ENCODE measurements at places on chromosomes 7 and 10.

- DNase-seq = no peak
These were observed 19.8 kb upstream of the DNAAF5 start for GRCh38 chr7:706721-707120.

- DNase-seq = no peak
These were observed 167.3 kb downstream of the CALCR start for GRCh38 chr7:93407239-93407638.

- DNase-seq = no peak
These were observed 30.3 kb downstream of the ANKMY2 start for GRCh38 chr7:16615228-16615627.

GRCh38 chr10:130804778-130805634 is 506.5 kb downstream of the TCERG1L start:
- DNase-seq = no peak

- peak; percentile 92 for DNase-seq
These were observed 57.2 kb upstream of the ECHDC3 start for GRCh38 chr10:11684717-11685645.

DNA sequence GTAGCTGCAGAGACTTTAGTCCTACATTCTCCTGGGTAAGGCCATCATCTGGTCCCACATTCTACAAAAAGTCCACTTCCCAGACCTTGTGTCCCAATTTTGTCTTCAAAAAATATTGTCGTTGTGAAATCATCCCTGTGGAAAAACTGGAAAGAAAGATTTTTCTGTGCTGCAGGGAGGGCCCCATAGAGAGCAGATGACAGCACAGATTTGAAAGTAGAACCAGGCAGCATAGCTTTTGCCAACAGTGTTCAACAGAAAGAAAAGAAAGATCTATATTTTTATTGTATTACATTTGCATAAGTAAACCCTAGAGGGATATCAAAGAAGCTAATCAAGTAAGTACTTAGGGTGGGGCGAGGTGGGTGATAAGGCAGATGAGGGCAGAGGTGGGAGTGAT is 48.3 kb upstream of the C1GALT1 start:
- DNase-seq = no peak

DNA sequence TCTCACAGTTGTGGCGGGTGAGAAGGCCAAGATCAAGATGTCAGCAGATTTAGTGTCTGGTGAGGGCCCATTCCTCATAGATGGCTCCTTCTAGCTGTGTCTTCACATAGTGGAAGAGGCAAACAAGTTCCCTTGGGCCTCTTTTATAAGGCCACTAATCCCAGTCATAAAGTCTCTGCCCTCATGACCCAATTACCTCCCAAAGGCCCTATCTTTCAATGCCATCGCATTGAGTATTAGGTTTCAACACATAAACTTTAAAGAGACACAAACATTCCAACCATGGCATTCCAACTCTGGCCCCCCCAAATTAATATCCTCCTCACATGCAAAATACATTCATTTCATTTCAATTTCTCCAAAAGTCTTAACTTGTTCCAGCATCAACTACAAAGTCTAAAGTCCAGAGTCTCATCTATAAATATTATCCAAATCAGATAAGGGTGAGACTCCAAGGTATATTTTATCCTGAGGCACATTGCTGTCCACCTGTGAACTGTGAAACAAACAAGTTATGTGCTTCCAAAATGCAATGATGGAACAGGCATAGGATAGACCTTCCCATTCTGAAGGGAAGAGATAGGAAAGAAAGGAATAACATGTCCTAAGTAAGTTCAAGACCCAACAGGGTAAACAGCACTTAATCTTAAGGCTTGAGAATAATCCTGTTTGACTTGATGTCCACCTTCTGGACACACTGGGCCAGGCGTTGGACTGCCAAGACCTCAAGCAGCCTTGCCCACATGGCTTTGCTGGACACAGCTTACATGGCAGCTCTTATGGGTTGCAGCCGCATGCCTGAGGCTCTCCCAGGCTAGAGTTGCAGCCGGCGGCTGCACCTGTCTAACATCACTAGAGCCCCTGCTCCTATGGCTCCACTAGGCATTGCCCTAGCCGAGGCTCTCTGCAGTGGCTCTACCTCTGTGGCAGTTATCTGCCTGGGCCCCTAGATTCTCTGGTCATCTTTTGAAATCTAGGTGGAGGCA is 312.8 kb downstream of the TNS3 start:
- no peak for DNase-seq

DNA sequence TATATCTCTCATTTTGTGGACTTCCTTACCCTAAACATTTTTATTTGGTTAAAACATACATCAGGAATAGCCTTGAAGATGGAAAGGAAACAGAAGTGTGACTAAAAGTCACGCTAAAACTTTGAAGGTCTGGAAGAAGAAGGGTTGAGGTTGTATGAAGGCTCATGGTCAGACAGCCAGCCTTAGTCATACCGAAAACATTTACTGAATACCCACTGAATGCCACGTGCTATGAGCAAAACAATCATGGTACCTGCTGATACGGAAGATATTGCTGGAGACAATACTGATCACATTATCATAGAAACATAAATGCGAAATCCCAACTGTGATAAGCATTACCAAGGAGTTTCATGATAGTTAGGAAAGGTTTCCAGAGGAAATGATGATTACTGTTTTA is 64.0 kb downstream of the PDZD8 start:
- no peak for DNase-seq

- DNase-seq = no peak
These were observed 456.8 kb upstream of the NRP1 start for GRCh38 chr10:33791272-33791660.

- DNase-seq = no peak
These were observed 750 bp downstream of the ZNF398 start for GRCh38 chr7:149147752-149148653.

- DNase-seq = no peak
These were observed 146.3 kb downstream of the GPR85 start for GRCh38 chr7:112940314-112940732.
